ENCODE measurements at places on chromosomes 5 and 9.

DNA sequence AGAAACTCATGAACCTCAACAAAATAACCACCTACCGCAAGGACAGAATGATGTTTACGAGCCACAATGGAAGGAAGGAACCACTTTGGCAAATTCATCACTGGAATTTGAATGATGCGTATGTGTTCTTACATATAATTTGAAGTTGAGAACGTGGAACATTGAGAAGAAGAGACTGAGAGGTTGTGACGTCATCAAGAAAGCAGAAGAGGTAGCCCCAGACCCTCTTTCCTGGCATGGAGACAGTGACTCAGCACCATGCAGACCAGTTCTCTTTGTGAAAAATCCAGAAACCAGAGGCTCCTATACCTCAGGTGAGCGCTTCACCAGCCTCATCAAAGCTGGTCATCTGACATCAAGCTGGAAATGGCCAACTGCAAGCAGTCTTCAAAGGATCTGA is 124.5 kb downstream of the PDZD2 start:
- no peak for DNase-seq

DNA sequence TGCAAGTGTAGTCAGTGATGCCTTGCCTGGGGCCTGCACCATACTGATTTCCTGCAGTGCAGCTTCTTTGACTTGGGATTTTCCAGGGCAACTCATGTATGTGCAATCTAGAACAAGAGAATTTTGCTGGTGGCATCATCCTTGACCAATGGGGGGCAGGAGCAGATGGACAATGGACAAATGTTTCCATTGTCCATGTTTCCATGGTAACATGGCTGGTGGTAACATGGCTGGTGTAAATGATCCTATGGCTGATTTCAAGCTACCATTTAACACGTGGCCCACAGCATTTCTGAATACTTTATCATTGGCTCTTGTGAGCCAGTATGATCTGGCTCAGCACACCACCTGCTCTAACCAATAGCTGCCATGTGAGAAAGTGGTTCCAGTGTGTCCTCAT is 130.1 kb upstream of the OSMR start:
- no peak for DNase-seq

- DNase-seq: no peak
These were observed 103.3 kb downstream of the FBXL17 start for GRCh38 chr5:108278285-108279240.

DNA sequence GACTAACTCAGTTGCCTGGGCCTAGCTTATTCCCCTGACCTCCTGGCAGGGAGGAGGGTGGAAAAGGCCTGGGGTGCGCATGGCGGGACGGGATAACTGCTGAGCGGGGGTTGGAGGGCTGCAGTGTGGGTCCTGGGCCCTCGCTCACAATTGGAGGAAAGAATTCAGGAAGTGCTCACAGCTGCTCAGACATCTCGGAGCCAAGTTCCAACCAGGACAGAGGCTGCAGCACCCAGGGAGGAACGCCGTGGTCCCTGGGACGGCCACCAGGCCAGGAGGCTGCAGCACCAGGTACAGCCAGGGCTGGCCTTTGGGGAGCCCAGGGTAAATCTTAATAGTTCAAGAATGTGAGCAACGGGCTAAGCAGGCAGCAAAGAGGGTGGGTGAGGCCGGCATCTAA is at the start of gene SPAAR:
Gene SPAAR (plus strand): TSS at position 217 of the 400 bp plus-strand sequence. CDS start 974 bp downstream, outside the sequence.
- DNase-seq: no peak

DNA sequence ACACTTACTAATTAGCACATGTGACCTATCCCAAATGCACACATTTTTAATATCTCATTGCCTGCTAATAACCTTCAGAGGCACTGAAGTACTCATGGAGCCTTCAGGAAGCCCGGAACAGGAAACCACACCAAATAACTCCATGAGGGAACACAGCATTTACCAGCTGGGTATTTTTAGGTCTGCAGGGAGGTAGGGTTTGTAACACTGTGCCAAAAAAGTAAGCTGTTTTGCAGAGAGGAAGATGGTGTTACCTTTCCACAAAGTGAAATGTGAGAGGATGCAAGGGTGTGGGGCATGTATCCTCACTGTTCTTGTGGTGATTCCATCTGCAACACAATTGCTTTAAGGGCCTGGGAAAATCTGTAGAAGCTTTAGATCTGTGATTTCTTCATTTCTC is 64.4 kb downstream of the NUDT12 start:
- DNase-seq: no peak

DNA sequence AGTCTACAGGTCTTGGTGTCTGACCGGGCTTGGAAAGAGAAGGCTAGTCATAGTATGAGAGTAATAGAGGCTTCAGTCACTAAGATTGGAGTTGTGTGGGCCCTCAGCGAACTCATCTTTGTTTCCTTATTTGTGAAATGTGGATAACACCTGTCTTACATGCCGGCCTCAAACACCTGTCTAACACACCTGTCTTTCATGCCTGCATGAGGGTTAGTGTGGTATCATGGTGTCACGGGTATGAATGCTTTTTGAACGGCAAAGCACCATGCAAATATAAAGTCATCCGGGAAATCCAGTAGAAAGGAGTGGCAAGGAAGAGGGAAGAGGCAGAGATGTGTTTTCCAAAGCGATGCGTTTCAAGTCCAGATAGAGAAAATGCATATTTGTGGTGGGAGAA is 25.5 kb downstream of the GRAMD2B start:
- DNase-seq: no peak

GRCh38 chr5:32880796-32881195 is 169.7 kb downstream of the NPR3 start:
- DNase-seq: no peak

DNA sequence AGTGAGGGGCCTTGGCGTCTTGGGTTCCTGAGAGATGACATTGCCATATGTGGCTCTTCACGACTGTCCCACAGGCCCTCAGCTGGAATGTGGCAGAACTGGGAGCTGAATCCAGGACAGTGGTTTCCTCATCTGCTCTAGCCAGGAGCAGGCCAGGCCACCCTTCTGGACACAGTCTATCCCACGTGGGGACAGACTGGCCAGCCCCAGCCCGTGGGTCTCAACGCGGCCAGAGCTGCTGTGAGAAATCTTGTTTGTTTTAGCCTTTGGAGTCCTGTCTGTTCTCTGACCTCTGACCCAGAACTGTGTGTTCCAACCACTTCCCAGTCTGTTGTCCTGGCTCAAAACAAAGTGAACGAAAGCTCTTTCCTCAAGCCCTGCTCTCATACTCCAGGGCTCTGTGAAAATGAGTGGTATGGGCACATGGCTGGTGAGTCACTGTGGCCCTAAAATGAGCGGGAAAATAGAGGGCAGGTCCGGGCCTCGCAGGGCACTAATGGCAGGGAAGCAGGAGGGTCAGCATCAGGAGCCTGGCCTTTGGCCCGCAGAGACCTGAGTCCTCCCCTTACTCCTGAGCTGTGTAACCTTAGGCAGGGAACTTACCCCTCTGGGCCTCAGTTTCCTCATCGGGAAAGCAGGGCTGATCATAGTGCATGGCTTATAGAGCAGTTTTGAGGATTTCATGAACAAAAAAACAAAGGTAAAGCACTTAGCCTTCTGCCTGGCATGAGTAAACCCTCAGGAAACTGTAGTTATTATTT is 34.8 kb upstream of the GLRX start:
- DNase-seq: no peak

GRCh38 chr5:77908787-77909186 is 132.6 kb upstream of the TBCA start:
- DNase-seq: no peak

Measured in activated naive CD8-positive, alpha-beta T cell treated with anti-CD3 and anti-CD28 coated beads, Interleukin-2, amount 10 ng/mL, durations not matched to agents 7 days and 5 days (primary cell).